CD4-positive, alpha-beta T cell treated with Interleukin-10 for 1 hour (primary cell): ENCODE measurements at places on chromosomes 7 and 10.
A peak's percentile ranks its signal among the peaks of the same experiment; 100 is the strongest.

GRCh38 chr7:19210893-19211413 lies 65.7 kb upstream of the FERD3L start:
- no peak for DNase-seq

DNA sequence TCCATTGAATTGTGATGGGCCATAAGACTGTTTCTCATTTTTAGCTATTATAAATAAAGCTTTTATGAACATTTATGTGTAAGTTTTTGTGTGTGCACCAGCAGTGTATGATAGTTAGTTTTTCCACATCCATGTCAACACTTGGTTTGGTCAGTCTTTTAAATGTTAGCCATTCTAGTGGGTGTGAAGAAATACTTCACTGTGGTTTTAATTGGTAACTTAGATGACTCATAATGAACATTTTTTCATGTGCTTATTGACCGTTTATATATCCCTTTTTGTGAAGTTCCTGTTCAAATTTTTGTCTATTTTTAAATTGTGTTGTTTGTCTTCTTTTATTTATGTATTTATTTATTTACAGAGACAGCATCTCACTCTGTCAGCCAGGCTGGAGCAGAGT lies 23.6 kb upstream of the PDK4 start:
- DNase-seq: no peak

DNA sequence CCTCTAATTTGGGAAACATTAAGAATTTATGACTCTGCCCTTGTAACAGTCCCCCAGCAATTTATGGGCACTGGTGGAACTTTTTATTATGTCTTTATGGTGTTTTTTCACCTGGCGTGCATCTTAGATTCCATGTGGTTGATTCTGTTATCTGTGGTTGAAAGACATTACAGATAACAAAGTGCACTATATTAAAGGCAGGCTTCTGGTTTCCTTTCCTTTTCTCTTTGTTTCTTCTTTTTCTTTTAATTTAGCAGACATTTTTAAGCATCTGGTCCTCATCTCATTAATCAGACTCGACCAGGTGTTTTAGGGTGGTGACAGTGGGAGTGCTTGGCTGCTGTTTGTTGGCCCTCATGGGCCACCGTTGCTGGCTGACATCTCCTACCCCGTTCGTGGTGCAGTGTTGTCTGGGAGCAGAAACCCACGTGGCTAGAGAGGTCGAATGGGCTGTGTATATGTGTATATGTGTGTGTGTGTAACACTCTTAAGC lies 77.4 kb downstream of the LRMDA start:
- DNase-seq: no peak

DNA sequence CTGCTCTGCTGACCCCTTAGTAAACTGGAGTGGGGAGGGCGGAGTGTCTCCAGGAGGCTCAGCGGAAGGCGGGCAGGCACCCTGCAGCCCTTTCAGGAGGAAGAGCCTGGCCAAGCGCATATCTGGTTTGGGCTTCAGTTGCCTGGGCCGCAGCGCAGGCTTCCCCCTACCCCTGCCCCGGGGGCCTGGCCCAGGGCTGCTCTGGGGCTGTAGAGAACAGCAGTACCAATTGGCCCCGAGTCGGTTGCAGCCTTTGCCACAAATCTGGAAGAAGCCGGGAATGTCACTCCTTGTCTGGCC lies 28.1 kb upstream of the JAKMIP3 start:
- DNase-seq: no peak

GRCh38 chr7:156751319-156751718 lies 110.7 kb downstream of the RNF32 start:
- DNase-seq: no peak

GRCh38 chr7:26500749-26501352 lies 209.2 kb downstream of the SNX10 start:
- peak; percentile 27 for DNase-seq

GRCh38 chr7:56287429-56288138 lies 171.4 kb upstream of the NUPR2 start:
- DNase-seq: no peak

- DNase-seq: no peak
Observed at GRCh38 chr7:94128072-94128471, 123.9 kb upstream of the BET1 start.

- DNase-seq: no peak
Observed at GRCh38 chr10:119673271-119673670, 22.1 kb downstream of the BAG3 start.

GRCh38 chr7:157904866-157905570 lies 568.2 kb downstream of the DNAJB6 start:
- DNase-seq: no peak
